ENCODE measurements at places on chromosomes 11 and 22.

DNA sequence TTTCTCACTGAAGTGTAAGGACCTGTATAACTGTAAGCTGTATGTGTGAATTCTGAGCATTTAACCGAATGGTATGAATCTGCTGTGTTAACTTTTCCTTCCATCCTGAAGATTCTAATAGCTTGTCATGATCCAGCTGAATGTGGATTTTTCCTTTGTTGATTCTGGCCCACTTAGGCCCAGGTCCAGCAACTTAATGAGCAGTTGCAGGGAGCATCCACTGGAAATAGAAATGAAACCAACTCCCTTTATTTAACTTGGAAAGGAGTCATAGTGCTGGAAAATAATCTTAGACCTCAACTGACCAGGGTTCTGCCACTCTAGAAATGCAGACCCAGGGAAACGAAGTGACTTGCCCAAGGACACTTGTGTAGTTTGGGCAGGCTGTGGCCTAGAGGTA lies 142.3 kb upstream of the MTNR1B start:
- DNase-seq: no peak

- DNase-seq: no peak
These were observed 1057.0 kb upstream of the CNTN5 start for GRCh38 chr11:97963528-97964331.

- no peak for DNase-seq
These were observed 921.9 kb upstream of the TENM4 start for GRCh38 chr11:80362563-80363340.

GRCh38 chr11:12272821-12273617 lies 104.4 kb upstream of the PARVA start:
- DNase-seq: no peak

GRCh38 chr11:96012086-96012824 lies 88.3 kb upstream of the MTMR2 start:
- DNase-seq: no peak

Data from posterior cingulate gyrus (tissue), 11 donors.